ENCODE measurements at places on chromosomes 1 and 21.

DNA sequence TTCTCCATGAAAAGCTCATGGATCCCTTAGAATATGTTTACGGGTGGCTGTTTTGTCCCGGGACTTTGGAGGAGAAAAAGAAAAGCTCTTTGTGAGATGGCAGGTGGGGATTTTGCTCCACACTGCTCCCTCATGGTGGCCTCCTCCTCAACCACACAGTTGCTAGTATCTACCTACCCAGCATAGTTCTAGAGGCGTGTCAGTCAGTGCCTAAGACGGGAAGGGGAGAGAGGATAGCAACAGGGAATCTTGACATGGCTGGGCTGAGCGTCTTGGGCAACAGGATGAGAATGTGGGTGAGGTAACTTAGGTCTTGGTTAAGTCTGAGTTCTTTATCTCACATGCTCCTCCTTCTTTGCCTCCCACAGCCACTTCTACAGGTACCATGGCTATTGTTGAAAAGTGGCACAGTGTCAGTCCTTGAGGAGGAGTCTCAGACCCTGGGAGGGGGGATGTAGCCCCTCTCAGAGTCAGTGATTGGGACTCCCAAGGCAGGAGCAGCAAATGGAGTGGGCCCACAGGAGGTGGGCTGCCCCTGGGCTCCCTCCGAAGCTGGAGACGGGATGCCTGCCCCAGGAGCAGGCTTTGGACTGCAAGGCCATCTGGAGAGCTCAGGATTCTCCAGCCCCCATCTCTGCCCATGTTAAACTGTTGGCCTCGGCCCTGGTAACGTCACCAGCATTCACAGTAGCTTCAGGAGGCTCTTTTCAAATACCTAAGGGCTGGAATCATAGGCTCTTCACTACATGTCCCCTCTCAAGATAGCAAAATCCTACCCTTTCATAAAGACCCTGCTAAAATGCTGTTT, 75.4 kb downstream of the TENT5C start:
- DNase-seq: no peak

- no peak for DNase-seq
Measured at GRCh38 chr1:86015375-86015774, 141.2 kb downstream of the COL24A1 start.

DNA sequence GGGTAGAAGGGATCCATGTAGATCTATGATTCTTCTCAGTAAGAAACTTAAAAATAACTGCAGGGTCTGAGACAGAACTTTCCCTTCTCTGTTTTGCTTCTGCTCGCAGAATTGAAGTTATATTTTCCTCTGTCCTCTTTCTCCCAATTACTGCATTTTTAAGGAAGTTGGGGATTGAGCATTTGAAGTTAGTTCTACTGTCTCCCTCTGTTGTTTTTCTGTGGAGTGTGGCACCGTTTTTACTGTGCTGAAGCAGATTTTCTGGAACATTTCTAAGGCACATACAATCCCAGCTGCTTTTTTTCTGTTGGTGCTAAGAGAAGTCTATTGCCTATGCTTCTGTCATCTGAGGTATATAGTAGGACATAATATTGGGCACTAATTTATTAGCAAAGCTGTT, 43.3 kb downstream of the RASAL2 start:
- DNase-seq: peak; percentile 37

- no peak for DNase-seq
Measured at GRCh38 chr21:32565856-32566465, 19.4 kb downstream of the TCP10L start.

GRCh38 chr1:161351482-161351881, 16.2 kb downstream of the CFAP126 start:
- DNase-seq: no peak

DNA sequence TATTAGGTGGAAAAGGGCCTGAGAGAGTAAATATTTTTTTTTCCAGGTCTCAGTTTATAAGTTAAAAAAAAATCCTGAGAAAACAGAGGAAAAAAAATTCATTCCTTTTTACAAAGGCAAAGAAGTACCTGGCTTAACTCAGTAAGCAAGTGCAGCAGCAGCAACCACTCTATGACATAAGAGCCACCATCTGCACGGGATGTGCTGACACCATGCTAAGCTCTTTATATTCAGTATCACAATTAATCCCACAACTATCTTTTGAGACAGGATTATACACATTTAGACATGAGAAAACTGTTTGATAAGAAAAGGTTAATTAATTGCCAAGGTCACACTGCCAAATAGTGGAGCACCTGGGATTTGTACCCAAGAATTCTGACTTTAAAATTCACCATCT, 13.4 kb upstream of the DPT start:
- DNase-seq: no peak

DNA sequence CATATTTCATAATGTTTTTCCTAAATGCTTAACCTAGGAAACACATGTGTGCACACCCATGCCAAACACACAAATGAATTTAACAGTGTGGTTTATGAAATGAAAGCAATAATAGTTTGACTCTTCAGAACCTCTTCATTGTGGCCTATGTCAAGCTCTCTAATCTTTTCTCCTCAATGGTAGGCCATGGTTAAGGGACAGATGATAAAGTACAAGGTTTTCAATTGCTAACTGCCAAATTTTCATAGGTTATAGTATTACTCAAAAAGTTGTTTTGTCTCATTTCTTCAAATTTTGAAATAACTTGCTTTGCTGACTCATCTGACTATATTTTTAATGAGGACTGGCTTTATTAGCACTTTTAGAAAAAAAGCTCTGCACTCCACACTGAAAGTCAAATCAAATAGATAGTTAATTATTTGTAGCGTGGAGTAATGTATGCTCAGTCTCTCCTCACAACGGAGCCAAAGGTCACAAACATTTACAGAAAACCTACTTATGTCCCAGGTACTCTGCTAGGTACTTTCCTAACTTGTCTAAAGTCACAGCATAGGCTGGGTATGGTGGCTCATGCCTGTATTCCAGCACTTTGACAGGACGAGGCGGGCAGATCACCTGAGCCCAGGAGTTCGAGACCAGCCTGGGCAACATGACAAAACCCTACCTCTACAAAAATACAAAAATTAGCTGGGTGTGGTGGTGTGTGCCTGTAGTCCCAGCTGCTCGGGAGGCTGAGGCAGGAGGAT, 3.0 kb upstream of the ADCY10 start:
- DNase-seq: no peak

- DNase-seq: no peak
Measured at GRCh38 chr1:21280482-21280881, 9.8 kb downstream of the ECE1 start.

DNA sequence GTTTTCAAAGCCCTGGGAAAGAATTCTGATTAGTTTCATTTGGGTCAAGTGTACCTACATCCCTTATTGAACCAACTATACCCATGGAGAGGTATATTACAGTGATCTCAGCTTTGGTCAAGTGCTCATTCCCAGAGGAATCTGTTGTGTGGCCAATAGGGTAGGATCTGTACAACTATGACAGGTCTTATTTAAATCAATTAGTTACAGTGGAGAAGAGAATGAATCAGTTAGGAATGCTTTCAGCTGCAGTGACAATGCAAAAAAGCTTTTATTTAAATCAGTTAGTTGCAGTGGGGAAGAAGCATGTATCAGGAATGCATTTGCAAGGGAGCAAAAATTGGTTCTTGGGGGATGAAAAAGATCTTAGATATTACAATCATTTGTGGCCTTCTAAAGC, 119.0 kb downstream of the FGGY start:
- DNase-seq: no peak

DNA sequence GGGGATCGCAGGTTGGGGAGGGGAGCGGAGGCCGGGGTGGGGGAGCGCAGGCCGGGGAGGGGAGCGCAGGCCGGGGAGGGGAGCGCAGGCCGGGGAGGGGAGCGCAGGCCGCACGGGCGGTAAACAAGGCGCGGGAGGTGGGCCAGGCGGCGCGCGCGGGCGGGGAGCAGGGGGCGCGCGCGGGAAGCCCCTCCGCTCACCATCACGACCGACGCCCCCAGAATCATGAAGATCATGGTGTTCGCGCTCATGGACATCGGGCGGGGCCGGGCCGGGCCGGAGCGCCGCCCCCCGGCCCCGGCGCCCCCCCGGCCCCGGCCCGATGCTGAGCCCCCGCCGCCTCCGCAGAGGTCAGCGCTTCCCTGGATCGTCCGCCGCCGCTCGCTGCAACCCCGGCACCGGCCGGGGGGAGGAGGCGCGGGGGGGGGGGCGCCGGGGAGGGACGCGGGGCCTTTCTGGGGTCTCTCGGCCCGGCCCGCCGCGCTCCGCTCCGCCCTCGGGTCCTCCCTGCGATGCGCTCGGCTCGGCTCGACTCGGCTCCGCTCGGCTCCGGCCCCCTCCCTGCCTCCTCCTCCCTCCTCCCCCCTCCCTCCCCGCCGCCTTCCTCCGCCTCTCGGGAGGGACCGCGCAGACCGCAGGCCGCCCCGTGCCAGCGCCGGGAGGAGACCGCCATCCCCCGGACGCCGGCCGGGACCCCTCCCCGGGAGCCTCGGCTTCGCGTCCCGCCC, at the start of gene TMEM240:
Gene TMEM240 (minus strand): TSS at position 535 of the 728 bp plus-strand sequence. CDS start 278 bp downstream, at position 257.
- DNase-seq: peak; percentile 60

GRCh38 chr1:220005489-220005888, 40.8 kb downstream of the EPRS1 start:
- no peak for DNase-seq

DNA sequence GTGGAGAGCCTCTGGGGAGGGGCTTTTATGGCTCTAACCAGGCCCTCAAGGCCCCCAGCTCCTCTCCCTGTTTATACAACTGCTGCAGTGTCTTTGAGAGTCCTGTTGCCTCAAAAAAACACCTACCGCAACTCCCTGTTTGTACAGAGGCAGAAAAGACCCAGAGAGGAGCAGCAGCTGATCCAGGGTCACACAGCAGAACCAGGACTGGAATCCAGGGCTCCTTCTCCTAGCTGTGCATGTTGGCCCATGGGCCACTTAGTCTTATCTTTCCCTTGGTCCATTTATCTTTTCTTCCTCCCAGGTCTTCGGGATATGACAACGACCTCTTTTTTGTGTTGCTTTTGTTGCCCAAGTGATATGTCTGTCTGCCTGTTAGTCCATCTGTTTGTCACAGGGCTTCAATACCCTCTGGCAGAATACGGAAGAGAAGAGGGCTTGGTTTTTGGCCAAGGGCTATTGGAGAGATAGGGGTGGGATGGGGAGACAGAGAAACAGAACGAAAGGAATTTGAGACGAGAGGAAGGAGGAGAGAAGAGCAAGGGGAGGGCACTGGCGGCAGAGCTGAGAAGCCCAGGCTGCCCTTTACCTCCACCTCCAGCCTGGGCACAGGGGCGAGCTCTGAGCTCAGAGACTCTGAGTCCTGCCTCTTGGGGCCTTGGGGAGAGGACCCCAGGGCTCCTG, 33.5 kb upstream of the WASF2 start:
- DNase-seq: no peak

GRCh38 chr21:42837421-42838211, 41.7 kb downstream of the WDR4 start:
- DNase-seq: no peak

GRCh38 chr1:180167721-180168467, 13.2 kb downstream of the QSOX1 start:
- DNase-seq: no peak

DNA sequence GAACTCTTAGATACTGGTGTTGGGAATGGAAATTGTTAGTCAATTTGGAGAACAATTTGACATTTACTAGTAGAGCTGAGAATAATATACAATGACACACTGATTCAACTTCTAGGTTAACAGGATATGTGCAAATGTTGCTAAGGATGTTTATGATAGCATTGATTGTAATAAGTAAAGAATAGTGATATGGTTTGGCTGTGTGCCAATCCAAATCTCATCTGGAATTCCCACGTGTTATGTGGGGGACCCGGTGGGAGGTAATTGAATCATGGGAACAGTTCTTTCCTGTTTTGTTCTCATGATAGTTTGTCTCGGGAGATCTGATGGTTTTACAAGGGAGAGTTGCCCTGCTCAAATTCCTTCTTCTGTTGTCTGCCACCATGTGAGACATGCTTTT, 302.4 kb upstream of the TMPRSS15 start:
- DNase-seq: no peak

- no peak for DNase-seq
Measured at GRCh38 chr1:10250663-10251062, 40.3 kb downstream of the KIF1B start.

- DNase-seq: no peak
Measured at GRCh38 chr1:39213511-39214002, 9.1 kb downstream of the MACF1 start.

DNA sequence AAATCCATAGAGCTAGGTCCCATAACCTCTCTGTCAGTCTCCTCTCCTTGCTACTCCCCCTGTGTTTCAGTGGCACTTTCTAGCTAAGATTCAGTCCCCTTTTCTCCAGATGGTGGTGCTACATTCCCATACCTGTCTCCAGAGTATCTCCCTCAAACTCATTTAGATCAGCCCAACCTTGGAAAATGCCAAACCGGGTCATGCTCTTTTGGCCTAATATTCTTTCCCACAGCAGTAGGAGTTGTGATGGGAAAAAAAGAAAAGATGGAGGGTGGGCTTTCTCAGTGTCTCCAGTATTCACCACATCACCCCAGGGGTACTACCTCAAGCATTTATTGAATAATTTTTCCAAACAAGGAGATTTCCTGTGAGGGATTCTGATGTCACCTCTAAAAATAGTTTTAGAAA, 3.2 kb upstream of the RXFP4 start:
- peak; percentile 74 for DNase-seq

- DNase-seq: peak; percentile 54
Measured at GRCh38 chr1:150552128-150552910, 3.1 kb downstream of the ADAMTSL4 start.
